ENCODE measurements at places on chromosomes 2 and 18.

DNA sequence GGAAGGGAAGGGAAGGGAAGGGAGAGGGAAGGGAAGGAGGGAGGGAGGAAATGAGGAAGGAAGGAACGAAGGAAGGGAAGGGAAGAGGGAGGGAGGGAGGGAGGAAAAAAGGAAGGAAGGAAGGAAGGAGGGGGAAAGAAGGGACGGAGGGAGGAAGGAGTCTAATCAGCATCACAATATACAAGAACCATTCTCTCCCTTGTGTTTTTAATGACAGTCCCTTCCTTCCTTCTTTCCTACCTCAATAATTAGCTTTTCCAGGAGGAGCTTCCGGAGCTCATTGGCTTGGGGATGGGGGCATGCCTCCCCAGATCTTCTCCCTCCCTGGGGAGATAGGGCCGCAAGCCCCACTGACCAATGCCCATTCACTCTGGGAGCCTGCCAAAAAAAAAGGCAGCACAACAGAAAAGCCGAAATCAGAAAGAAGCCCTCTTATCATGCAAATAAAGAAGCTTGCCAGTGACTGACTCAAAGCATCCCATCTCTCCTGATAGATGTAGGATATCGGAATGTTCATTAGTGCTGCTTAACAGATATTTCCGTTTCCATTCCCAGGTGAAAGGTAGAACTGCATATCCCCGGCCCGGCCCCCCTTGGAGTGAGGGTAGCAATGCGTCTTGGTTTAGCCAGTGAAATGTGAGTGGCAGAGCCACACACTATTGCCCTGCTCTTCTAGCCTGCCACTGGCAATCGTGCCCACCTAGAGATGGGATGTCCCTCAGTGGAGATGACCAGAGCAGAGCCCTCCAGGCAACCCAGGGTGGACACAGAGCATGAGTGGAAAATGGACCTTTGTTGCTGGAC is 17.8 kb upstream of the SMAD7 start:
- DNase-seq, result no peak

- DNase-seq, result no peak
Observed at GRCh38 chr2:74864728-74865722, 31.1 kb downstream of the HK2 start.

- no peak for DNase-seq
Observed at GRCh38 chr2:111705711-111706336, 178.2 kb downstream of the ANAPC1 start.

- no peak for DNase-seq
Observed at GRCh38 chr2:20934236-20934635, 109.6 kb downstream of the APOB start.

GRCh38 chr2:96702098-96702785 is 37.6 kb downstream of the LMAN2L start:
- no peak for DNase-seq

- no peak for DNase-seq
Observed at GRCh38 chr2:236981701-236982485, 103.8 kb upstream of the COPS8 start.

GRCh38 chr2:20471902-20472559 is 25.2 kb downstream of the RHOB start:
- no peak for DNase-seq

GRCh38 chr2:9025746-9026145 is 22.3 kb upstream of the MBOAT2 start:
- DNase-seq, result no peak

- DNase-seq, result no peak
Observed at GRCh38 chr2:112032224-112032586, 22.9 kb upstream of the TMEM87B start.

GRCh38 chr2:164976301-164976700 is 21.0 kb upstream of the SLC38A11 start:
- DNase-seq, result no peak

DNA sequence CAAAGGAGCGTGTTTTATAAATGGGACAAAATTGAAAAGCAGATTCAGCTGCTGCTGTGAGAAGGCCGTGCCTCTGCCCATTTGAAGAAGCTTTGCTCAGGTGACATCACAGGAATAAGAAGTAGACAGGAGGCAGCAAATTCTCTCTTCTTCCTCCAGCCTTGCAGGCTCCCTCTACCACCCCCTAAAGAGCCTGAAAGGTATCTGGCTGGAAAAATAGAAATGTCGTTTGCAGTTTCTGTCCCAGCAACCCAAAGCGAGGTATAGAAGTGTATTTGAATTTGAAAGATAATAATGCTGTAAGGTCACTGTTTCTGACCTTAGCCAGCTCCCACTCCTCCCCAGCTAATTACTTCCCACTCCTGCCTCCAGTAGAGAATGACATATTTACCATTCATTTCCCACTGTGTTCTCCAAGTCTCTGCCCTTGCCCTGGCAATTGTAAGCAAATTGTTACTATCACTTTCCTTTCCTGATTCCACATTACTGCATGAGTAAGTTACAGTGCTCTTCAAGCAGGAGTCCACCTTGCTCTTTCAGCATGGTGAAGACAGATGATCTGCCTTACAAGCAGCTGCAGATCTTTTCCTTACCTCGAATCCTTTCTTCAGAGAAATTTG is 56.8 kb upstream of the RASGRP3 start:
- no peak for DNase-seq

DNA sequence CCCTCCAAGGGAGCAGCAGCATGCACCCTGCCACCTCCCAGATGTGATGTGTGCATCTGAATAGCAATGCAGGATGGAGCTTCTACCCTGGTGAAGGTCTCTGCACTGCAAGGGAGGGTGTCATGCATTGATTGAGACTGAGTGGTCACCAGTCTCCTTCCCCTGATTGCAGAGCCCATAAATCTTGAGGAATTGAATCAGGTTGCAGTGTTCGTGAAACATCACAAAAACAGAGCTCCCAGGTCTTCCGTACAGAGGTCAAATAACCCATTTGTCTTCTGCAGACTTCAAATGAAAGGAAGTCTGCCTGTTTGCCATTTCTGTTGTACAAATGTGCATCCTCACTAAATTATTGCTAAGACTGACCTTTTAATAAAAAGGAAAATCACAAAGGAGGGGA is 136.8 kb downstream of the WDSUB1 start:
- DNase-seq, result no peak

DNA sequence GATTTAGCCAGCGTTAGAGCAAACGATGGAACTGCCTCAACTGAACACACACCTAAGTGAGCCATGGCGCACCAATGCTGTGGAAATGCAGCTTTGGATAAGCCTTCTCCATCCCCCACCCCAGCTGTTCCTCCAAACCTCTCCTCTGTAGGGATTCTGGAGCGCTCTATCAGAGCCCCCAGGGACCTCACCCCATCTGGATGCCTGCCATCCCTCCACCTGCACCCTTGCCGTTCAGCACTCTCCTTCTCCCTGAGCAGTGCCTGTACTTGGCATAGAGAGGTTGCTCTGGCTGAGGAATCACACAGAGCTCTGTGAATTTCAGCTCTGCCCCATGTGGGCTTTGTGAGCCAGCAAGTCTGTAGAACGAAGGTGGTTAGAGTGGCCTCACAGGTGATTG is 42.8 kb upstream of the INHBB start:
- no peak for DNase-seq

DNA sequence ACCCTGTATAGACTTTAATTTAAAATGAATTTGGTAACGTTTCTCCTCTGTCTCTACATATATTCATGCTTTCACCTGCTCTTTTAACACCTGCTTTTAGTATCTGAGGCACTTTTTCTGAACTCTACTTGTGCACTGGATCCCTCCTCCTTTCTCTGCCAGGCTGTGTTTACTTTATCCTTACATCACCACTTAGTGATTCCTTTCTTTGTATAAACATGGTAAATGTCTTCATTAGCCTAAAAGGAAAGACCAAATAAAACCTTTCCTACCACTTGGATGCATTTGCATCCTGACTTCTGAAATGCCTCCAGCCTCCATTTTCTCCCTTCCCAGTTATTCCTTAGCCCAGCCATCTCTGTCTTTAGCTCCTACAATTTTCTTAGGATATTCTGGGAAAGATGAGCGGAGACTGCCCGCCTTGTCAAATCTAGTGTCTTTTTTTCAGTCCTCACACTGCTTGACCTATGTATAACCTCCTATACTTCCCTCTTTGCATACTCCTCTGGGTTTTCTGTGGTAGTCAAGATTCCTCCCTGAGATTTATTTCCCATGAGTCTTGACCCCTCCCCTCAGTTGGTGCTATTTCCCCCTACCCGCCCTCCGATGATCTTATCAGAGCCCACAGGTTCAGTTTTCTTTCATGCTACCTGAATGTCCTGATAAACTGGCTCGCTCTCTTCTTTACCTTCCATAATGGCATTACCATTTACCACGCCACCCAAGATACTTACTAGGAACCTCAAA is 44.8 kb downstream of the REL start:
- DNase-seq, result no peak

GRCh38 chr2:36027616-36028015 is 328.0 kb upstream of the CRIM1 start:
- no peak for DNase-seq

- no peak for DNase-seq
Observed at GRCh38 chr2:66686755-66687154, 251.8 kb downstream of the MEIS1 start.

GRCh38 chr2:240742602-240743095 is 51.0 kb downstream of the AQP12A start:
- DNase-seq, result no peak

- DNase-seq, result no peak
Observed at GRCh38 chr18:77035380-77036187, 97.0 kb downstream of the MBP start.

- DNase-seq, result no peak
Observed at GRCh38 chr18:44893045-44893706, 212.5 kb downstream of the SETBP1 start.

DNA sequence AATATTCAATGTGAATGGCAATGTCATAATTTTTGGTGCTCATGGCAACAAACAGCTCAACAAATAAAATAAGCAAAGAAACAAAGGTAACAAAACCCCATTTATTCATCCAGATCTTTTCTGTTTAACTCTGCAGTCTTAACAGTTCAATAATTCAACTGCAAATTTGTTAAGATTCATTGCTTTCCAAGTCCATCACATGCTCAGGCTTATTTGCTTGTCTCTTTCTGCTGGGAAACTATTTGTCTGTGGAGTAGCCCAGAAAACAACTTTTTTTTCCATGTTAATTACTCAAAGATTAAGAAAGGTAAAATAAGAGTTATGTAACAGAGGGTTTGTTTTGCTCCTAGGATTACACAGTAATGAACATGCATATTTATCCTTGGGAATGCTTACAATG is 92.6 kb upstream of the PNPT1 start:
- DNase-seq, result no peak

DNA sequence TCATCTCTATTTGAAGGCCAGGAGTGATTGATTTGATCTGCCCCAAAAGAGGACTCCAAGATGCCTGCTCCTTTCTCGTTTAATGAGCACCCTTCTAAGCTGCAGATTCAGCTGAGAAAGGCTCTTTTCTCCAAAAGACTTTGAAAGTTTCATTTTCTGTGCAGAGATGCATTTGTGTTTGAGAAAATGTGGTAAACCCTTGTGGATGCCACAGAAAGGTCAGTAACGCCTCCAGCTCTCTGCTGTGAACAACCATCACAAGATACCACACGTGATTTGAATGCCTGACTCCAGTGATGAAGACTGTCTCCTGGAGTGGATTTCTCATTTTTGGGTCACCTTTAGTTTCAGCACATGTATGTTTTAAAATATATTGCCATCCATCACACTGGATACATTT is 35.0 kb upstream of the CCDC85A start:
- no peak for DNase-seq

DNA sequence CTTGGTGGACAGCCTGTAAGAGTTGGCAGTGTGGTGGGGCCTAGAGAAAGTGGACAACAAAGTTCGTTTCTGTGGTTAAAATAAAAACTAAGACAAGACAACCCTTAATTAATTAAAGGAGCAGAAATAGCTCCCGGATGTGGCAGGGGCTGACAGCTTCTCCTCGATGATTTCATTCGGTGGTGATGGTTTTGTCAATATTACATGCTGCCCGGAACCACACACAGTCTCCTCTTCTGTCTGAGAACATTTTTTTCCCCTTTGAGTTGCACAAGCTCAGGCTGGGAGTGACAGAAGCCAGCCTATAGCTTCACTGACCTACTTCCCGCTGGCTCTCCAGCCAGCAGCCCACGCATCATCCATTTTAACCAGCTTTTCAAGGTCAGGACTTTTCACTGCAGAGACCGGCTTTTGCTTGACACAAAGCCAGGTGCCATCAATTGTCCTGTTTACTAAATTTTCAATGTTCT is 378.8 kb downstream of the SLC4A3 start:
- DNase-seq, result peak; percentile 62

DNA sequence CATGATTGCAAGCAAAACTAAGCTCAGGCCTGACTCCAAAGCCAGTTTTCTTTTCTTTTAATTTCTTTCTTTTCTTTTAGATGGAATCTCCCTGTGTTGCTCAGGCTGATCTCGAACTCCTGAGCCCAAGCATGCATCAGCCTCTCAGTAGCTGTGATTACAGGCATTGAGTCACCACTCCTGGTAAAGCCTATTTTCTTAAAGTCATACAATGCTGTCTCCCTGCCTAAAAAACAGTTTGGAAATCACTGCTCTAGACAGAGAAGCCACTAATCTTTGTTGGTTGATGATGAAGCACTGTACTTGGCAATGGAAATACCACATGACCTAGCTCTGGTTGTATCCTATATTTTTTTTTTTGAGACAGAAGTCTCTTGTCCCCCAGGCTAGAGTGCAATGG is 33.1 kb upstream of the ZNF532 start:
- DNase-seq, result no peak

GRCh38 chr2:12265646-12266045 is 451.1 kb upstream of the TRIB2 start:
- DNase-seq, result no peak

DNA sequence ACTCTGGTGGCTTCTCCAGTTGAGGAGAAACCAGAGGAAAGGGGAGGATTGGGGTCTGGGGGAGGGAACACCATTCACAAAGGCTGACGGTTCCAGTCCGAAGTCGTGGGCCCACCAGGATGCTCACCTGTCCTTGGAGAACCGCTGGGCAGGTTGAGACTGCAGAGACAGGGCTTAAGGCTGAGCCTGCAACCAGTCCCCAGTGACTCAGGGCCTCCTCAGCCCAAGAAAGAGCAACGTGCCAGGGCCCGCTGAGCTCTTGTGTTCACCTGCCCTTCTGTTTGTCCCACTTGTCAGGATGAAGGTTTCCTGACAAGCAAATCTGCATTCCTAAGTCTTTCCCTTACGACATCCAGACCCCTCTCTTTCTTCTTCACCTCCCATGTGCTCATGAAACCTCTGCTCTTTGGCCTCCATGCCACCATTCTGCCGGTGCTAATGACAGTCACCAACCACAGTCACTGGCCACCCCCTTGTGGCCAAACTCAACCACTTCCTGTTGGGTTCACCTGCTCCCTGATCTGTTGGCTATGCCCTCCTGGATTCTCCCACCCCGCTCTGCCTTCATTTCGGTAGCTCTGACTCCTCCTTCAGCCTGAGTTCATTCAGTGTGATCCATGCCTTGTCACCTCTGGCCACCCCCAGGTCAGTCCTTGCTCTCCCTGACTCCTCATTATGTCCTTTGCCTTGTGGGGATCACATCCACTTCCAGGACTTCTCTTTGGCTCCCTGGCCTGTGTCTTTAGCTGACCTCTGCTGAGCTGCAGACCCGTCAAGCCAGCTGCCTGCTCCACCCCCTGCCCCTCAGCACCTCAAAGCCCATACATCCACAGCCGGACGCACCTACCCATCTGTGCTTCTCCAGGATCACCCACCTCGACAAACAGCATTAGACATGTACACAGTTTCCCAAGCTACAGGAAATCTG is 17.6 kb downstream of the EMX1 start:
- no peak for DNase-seq

All from adrenal gland (tissue), 19 donors.